Midbrain (tissue), 1 donor: ENCODE measurements at places on chromosomes 7 and 10.

- DNase-seq, result no peak
Measured at GRCh38 chr7:69301253-69301652, 297.0 kb upstream of the AUTS2 start.

DNA sequence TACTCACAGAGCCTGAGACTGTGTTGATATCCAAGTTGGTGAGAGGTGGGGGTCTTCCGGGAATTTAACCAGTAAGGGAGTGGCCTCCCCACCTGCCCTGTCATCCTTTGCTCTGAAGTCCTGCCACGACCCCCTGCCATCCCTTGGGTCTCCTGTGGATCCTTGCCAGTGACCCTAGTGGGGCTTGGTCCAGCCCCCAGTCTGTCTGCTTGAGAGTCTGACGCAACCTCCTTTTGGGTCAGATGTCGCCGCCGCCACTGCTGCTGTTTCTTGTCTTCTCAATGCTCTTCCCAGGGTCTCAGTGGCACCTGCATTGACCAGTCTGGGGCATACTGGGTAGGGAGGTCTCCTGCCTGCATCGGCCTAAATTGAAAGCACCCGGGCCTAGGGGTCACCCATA is 28.8 kb downstream of the PAX2 start:
- no peak for DNase-seq

GRCh38 chr7:20064974-20065862 is 152.0 kb downstream of the MACC1 start:
- no peak for DNase-seq

DNA sequence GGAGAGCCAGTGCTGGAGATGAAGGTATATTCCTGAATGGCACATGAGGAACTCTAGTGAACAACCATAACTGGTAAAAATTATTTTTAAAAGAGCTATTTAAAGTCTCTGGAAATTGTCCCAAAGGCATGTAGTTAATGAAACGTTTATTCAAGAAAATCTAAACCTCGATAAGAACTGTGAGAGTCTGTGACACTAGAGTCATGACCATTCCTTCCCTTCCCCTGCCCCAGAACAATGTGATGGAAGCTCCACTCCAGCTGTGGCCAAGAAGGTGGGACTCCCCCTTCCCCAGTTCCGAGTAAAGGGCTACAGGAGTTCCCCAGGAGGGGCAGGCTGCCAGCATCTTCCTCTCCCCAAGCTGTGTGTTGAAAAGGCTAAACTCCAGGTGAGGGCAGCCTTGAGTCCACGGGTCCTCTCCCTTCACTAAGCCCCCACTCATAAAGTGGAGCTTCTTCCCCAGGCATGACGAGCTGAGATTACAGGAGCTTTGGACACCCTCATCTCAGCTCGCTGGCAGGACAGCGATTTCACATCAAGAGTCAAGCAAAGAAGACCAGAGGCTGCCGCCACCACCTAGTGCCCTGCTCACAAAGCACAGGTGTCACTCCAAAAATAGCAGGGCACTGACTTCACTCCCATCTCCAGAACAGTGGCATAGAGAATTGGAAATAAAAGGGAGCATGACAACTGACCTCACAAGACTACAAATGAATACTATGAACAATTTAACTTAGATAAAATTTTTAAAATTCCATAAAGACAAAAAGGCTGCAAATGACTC is 68.5 kb downstream of the NHLRC2 start:
- DNase-seq, result no peak

DNA sequence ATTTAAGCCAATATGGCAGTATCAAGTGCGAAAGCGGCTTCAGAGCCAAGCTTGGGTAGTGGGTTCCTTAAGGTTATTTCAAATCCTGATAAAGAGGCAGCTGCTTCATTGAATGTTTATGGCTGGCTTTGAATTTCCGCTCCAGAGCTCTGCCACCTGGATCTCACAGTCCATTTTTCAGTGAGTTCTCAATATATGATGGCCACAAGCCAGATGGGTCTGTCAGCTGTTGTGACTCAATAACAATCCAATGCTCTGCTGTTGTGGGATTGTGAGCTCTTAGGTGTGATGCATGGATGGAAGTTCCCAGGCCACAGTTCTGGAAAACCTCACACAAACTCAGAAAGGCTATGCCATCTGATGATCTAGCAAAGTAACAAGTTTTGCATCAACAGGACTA is 743.8 kb upstream of the LRRN3 start:
- DNase-seq, result no peak

- no peak for DNase-seq
Measured at GRCh38 chr7:86592185-86592584, 51.5 kb upstream of the GRM3 start.

DNA sequence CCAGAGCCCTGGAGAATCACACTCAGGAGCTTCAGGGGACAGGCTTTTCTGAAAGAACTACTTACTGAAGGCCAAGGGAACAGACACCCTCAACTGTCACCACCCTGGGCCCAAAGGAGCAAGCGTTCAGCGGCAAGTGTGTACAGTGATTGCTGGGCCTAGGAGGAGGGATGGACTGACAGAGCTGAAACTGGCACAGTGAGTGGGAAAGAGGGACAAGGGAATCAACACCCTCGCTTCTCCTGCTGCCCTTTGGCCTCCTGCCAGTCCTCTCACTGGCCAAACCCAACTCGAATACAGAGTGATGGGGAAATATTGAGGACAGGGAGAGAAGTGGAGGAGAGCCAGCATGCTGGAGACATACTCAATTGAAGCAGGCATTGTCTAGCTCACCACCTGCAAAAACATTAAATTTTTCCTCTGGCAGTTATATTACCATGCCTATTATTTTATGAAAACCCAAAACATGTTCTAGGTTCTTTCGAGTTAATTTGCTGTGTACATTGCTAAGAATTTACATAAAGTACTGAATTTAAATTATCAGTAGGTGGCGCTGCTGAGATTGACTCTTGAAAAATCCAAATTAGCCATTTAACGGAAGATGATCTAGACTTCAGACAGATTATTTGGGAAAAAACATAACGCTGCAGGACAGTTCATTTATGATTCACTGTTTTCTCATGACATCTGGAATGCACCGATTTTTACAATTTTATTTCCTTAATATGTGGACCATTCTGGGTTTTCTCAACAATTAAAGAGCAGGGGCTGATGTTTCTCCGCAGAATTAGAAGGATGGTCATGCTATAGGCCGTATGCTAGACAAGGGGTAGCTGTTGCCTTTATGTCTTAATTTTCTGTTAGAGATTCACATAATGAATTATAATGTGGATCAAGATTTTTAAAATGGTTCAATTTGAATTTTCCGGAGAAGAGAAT is 14.7 kb upstream of the TMEM236 start:
- peak; percentile 43 for DNase-seq

- DNase-seq, result no peak
Measured at GRCh38 chr10:74841265-74841973, 15.0 kb downstream of the KAT6B start.

DNA sequence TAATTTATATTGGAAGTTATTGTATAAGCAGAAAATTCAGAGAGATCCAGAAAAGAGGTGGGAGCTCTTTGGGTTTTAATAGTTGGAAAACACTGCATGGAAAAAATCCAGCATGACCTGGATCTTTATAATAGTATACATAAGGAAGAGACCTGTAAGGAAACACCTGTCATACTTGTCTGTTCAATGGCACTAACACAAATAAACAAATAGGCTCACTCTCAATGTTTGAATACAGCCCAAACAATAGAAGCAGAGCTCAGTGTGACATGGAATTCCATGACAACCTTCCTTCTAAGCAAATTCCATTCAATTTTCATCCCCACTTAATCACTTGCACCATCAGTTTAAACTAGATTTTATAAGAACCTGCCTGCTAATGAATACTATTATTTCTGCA is 31.7 kb downstream of the CISD1 start:
- no peak for DNase-seq

GRCh38 chr10:44460416-44460815 is 75.5 kb upstream of the CXCL12 start:
- no peak for DNase-seq

GRCh38 chr10:7942316-7942715 is 112.2 kb upstream of the GATA3 start:
- no peak for DNase-seq
